Caudate nucleus (tissue), 63 donors: ENCODE measurements at places on chromosomes 7 and 10.

DNA sequence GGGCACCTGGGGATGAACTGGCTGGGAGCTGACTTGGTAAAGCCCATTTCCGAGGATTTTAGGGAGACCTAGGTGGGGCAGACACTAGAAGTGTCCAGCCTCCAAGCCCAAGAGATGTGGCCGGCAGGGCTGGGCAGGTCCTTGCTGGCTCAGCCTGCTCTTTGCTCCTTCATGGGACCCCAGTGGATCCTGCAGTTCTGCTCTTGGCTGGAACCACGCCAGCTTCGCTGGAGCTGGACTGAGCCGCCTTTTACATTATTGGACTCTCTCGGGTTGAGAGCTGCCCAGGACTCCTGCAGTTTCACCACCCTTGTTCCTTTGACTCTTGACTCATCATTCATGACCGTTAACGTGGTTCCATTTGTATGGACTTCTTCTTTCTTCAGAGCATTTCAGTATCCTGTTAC lies 5.7 kb downstream of the PPIF start:
- DNase-seq = no peak

DNA sequence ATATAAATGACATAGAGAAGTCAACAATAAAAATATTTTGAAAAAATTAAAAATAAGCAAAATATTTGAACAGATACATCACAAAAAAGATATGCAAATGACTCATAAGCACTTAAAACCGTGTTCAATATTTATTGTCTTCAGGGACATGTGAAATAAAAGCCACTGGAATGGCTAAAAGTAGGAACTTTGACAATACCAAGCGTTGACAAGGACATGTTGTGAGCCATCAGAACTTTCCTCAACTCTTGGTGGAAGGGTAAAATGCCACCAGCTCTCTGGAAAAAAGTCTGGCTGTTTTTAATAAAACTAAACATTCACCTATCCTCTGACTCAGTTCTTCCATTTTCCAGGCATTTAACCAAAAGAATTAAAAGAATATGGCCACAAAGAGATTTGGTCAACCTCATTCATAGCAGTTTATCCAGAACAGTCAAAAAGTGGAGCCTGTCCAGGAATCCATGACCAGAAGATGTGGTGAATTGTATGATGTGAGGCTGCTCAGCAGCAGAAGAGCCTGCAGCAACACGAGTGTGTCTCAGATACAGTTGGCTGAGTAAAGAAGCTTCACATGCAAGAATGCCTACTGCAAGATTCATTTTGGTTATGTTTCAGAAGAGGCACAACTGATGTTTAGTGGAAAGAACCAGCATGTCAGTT lies 7.1 kb upstream of the KLF6 start:
- DNase-seq = no peak

DNA sequence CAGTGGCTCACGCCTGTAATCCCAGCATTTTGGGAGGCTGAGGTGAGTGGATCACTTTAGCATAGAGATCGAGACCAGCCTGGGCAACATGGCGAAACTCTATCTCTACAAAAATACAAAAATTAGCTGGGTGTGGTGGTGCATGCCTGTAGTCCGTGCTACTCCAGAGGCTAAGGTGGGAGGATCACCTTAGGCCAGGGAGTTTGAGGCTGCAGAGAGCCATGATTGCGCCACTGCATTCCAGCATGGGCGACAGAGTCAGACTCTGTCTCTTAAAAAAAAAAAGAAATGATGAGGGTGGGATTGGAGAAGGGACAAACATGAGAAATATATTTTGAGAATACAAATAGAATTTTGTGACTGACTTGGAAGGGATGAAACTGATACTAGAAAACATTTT lies 76.9 kb downstream of the SHOC2 start:
- no peak for DNase-seq

DNA sequence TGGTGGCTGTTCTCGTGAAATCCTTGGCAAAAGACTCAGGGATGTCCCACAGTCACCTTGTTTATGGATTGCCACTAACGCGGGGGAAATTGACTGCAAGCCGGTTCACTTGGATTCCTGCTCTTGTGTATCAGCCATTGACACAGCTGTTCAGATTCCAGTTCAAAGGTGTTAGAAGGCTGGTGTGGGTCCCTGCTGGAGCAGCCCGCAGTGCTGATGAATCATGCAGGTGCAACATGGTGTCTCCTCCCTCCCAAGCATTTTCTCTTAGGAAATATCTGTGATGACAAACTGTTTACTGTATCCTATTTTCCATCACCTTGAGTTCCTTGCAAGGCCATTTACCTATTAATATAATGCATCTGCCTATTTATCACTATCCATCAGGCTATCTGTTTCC lies 170.1 kb downstream of the GATA3 start:
- DNase-seq = no peak

DNA sequence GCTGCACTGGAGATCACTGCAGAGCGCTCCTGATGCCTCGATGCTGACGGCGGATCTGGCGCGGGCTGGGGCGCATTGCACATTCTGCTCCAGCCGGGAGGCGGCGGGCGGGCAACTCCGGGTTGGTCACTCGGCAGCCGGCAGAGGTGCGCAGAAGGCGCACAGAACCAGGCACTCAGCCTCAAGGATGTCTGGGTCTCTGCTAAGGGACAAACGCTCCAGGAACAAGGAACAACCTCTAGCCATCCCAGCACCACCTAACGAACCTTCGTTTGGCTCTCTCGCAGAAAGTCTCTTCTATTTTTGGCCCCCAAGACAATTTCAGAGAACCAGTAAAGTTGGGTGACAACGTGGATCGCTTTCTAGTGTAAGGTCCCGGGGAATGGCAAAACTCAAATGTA lies 254.6 kb downstream of the OTUD1 start:
- DNase-seq = no peak
